CD4-positive, alpha-beta T cell treated with Interleukin-2 at 100 ng/mL for 4 hours (primary cell): ENCODE measurements at places on chromosomes 12 and 14.

DNA sequence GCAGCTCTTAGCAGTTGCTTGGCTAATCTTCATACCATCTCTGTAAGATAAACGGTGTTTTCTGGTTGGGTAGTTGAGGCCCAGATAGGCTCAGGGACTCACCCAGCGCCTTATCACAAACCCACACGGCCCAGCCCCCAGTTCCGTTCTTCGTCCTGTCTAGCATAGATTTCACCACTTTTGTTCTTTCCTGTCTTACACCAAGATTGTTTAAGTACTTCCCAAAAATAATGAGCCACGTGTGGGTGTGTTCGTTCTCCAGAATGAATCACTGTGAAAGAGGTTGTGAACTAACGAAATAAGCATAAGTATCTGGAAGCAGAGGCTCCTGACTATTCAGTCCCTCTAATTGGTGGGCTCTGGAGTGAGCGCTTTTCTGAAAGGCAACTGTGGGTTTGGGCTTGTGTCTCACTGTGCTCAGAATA is 21.4 kb downstream of the ACVR1B start:
- peak; percentile 59 for DNase-seq

- DNase-seq, result peak; percentile 66
These were observed 70.0 kb upstream of the SRSF5 start for GRCh38 chr14:69696633-69697557.

- DNase-seq, result no peak
These were observed 34.4 kb upstream of the CIPC start for GRCh38 chr14:77063571-77064171.

GRCh38 chr12:109134186-109134917 is 18.0 kb downstream of the ACACB start:
- no peak for DNase-seq

GRCh38 chr12:95446506-95446900 is 27.4 kb upstream of the METAP2 start:
- DNase-seq, result no peak

DNA sequence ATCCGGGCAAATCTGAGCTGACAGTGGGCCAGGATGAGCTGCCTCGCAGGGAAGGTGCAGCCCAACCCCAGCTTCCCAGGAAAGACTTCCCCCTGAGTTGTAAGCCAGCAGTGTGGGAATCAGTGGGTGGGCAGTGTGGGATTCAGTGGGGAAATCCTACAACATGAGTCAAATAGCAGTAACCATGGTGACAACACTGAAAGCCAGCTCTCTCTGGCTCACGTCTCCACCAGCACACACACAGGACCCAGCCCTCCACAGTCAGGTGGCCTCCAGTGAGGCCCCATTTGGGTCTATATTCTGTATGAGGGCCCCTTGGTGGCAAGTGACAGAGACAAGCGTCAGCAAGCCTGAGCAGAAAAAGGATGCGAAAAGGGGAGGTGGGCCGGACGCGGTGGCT is 6.0 kb upstream of the LGALS3 start:
- no peak for DNase-seq

DNA sequence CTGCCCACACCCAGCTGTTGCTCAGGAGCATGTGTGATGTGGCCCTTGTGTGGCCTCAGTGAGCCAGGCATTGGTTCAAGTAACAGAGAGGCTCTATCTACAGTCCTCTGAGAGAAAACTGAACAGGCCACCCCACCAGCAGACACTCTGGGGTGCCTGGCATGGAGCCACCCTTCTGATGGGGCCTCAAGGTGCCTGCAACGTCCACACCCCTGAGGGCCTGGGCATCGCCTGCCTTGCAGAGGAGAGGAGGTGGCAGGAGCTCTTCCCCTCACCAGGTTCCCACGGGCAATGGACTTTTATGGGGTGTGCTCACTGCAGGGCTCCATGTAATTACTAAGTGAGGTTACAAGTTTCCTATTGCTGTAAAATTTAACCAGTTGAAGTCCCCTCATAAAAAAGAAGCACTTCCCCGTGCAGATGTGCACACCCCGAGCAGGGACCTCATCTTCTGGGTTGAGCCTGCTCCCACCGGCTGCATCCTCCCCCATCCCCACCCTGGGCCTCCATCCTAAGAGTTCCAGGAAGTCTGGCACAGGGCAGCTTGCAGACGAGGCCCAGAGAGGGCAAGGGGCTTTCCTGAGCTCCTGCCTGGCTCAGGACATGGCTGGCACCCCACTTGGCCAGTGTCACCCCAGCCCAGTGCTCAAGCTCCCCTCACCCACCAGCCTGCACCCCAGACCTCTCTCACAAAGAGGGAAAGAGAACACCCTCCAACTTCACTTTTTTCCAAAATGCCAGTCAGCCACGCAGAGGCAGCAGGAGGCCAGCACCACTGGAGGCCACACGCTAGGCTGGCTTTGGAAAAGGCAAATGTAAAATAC is 270.4 kb upstream of the RTL1 start:
- DNase-seq, result no peak

DNA sequence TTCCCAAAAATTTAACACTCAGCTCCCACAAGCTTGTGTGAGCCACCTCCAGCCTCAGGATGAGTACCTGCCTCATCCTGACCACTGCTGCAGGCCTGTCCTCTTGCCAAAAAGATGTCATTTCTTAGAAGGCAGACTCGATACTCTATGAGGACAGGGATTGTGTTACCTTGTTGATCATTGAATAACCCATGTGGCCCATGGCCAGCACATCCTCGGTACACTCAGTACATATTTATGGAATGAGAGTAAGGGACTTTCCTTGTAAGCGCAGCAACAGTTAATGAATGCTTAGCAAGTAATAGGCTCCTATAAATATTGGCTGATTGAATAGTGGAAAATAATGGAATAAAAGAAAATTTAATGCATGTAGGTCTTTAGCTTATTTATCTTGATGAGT is 15.3 kb upstream of the DGLUCY start:
- no peak for DNase-seq

- DNase-seq, result no peak
These were observed 88.1 kb downstream of the ITPR2 start for GRCh38 chr12:26744697-26745440.

GRCh38 chr14:74985806-74986205 is 16.9 kb upstream of the EIF2B2 start:
- no peak for DNase-seq

DNA sequence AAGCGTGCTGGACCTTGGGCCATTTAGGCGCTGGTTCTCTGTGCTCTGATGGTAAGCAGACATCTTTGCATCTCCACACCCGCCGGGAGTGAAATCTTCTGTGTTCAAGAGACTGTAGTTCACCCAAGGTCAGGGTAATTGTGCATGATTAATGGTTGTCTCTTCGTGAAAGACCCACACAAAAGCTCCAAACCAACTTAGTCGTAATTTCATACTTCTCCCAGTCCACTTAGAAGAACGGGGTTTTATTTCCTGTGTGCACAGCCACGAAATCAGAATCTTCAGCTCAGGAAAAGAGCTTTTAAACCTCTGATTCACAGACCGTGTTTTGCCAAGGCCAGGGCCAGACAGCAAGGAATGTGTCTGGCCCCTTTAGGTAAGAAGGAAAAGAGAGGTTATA is 640.9 kb downstream of the MED13L start:
- no peak for DNase-seq

DNA sequence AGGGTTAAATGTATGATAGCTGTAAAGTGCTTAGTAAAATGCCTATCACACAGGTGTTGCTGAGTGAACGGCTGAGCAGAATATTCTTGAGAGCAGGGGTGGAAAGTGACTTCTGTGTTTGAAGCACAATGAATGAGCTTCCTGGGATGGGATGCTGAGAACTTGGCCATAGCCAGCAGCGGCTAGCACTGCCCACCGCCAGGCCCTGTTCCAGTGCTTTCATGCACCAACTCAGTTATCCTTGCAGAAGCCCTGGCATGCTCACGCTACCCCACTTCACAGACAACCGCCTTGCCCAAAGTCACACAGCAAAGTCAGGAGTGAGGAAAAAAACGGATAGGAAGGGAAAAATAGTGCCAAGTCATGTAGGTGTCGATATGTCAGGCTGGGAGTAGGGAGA is 10.9 kb downstream of the DYNC1H1 start:
- no peak for DNase-seq

- DNase-seq, result no peak
These were observed 28.2 kb downstream of the FOXN3 start for GRCh38 chr14:89388853-89389252.

- no peak for DNase-seq
These were observed 389.5 kb downstream of the FOXG1 start for GRCh38 chr14:29156096-29156495.

- no peak for DNase-seq
These were observed 14.0 kb upstream of the NID2 start for GRCh38 chr14:52082903-52083302.

DNA sequence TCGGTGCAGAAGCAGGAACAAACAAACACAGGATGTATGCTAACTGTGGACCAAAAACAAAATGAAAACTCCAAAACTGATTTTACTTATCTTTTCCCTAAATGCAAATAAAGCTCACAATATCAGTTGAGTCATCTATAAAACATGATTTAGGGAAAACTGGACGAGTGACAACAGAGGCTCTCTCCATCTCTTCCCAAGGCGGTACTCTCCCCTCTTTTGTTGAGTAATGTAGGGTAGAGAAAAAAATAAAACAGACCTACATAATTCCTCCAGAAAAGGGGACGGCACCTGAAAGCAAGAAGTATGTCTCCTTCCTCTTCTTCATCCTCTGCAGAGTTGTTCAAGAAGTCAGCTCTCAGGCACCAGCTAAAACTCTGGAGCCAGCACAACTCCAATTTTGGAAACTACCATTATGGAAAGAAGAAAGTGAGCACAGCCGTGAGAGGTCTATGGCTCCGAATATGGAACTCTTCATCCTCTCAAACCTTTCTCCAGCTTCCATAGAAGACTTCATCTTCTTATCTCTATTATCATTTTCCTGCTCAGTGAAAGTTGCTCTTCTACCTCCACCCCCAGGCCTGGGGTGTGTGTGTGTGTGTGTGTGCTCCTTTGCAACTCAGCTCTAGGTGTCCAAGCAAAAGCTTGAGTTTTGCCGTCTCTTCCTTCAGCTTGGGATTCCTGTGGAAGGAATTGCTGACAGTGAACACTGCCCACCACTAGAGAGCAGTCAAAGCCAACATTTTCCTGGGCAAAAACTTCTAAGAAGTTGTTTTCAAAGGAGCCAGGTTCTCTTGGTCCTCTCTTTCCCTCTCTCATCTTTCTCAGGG is 155.4 kb downstream of the DIO2 start:
- DNase-seq, result no peak

DNA sequence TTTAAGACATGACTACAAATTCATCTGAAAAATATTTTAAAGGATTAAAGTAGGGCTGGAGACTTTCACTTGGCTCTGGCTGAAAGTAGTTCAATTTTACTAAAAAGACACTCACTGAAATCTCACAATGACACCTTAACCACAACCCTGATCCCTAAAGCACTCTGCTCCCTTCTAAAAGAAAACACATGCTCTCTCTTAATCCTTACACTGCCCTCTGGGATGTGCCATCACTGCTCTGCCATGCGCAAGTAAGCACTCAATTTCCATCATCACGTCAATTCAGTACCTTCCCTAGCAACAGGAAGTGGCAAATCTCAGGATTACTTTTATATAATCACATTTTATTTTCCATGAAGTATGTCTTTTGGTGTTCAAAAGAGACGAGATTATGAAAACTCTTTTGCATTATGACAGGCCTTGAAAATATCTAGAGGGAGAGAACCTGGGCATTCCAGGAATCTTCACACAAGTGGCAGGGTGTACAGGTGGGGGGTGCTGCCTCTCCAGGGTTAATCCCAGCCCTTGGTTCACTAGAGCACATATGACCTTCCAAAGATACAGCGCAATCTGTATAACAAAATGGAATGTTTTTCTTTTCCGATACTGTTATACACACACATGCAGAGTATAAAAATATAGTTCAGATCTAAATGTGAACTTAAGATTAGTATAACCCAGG is 7.3 kb downstream of the ATG14 start:
- DNase-seq, result no peak

DNA sequence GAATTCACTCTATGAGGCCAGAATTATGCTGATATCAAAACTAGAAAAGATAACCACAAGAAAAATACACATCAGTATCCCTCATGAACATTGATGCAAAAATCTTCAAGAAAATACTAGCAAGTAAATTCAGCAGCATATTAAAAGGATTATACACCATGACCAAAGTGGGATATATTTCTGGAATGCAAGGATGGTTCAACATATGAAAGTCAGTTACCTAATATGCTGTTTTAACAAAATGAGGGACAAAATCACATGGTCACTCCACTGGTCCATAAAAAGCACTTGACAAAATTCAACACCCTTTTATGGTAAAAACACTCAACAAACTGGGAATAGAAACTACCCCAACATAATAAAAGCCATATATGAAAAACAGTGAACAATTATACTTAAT is 40.3 kb downstream of the TECPR2 start:
- DNase-seq, result no peak

DNA sequence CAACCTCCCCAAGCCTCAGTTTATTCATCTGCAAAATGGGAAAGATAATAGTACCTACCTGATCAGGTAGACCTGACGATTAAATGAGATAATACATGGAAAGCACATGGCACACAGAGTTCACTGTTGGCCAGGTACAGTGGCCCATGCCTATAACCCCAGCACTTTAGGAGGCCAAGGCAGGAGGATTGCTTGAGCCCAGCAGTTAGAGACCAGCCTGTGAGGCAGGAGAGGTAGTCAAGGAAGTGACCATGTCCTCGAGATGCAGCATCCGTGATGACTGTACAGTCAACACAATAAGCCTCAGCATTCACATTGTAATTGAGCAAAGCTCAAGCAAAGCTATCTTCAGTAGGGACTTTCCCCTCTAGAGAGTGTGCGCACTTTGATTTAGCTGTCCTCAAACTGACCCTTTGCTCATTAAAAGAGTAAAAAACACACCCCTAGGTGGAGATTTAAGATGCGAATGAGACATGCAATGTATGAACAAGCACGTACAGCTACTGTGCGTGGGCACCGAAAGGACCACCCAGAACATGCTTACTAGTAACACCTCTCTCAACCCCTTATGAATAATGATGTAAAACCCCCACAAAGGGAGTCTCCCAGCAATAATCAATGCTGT is 9.9 kb downstream of the ISCU start:
- DNase-seq, result no peak
